ENCODE measurements at places on chromosomes 5 and 9.

DNA sequence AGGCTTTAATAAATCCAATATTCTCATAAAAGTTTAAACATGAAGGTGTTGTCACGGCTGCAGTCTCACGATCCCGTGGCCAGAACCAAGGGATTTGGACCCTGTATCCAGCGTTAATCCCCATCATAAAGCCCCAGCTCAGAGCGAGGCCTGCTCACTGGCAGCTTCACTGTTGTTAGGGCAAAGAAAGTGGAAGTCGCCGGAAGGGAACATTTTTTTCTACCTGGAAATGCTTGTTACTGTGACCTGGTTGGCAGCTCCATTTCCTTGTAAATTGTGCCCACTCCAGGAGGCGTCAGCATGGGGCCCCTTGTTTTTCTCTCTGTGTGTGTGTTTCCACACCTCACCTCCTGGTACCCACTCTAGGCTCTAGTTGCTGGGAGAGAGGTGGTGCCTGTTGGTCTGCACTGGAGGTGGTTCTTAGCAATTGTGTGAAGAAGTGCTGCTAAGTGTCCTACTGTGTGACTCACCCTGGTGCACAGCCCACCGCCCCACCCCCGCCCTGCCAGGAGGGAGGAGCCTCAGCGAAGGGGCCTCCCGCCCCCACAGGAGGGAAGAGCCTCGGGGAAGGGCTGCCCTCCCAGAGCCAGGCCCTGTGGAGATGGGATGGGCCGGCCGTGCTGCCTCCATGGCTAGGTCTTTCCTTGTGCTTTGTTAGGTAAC lies 105.1 kb downstream of the EHMT1 start:
- no peak for DNase-seq

- DNase-seq, result no peak
These were observed 31.9 kb downstream of the BARHL1 start for GRCh38 chr9:132614324-132614723.

- no peak for DNase-seq
These were observed 675.9 kb upstream of the ZNF608 start for GRCh38 chr5:125422342-125422741.

GRCh38 chr9:94026816-94027215 lies 57.4 kb upstream of the PTPDC1 start:
- DNase-seq, result no peak

- DNase-seq, result no peak
These were observed 148.3 kb upstream of the RUSC2 start for GRCh38 chr9:35341585-35341984.

DNA sequence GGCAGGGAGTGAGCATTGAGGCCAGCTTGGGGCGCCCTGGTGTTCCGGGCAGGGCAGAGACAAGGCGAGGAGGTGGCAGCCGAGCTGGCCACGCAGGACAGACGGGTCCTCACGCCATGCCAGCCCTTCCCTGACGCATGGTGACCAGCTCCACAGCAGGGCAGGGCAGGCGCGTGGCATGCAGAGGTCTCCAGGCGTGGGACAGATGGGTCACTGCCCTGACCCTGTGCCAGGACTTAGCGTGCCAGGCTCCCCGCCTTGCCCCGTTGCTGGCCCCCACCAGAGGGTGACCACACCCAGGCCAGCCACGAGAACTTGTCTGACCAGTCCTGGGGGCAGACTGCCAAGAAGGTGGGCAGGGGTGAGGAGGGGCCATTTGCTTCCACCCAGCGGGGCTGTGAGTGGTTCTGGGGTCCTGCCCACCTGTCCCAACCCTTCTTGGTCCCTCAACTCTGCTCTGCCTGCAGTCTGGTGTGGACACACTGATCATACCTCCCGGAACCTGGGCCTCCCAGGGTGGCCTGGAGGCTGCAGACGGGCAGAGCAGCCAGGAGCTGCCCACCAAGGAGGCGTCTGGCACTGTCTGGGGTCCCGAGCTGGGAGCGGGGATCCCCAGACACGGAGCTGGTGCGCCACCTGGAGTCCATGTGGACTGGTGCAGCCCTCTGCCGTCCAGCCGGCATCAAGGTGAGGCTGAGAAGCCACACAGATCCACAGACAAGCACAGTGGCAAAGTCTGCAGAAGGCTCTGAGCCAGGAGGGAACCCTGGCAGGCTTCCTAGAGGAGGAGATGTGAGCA lies at the start of gene RNF224:
Gene RNF224 (plus strand): TSS at position 449 of the 799 bp plus-strand sequence. CDS start 834 bp downstream, outside the sequence.
- peak; percentile 74 for DNase-seq

GRCh38 chr9:118563677-118564076 lies 805.6 kb downstream of the BRINP1 start:
- DNase-seq, result no peak

DNA sequence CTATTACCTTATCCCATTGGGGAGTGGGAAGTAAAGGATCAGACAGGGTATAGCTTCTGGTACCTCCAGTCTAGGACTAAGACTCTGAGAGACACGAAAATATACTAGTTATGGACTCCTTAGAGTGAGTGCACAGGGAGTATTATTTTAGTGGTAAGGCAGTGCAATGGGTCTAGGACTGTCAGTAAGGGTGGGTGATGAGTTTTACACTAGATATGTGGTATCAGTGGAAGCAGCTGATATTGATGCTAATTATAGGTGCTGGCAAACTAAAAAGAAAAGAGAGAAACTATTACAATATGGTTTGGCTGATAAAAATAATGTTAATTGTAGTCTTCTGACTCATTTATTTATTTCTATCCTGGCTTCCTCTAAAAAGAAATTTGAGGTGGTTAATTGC lies 118.6 kb downstream of the UNC13B start:
- DNase-seq, result no peak

DNA sequence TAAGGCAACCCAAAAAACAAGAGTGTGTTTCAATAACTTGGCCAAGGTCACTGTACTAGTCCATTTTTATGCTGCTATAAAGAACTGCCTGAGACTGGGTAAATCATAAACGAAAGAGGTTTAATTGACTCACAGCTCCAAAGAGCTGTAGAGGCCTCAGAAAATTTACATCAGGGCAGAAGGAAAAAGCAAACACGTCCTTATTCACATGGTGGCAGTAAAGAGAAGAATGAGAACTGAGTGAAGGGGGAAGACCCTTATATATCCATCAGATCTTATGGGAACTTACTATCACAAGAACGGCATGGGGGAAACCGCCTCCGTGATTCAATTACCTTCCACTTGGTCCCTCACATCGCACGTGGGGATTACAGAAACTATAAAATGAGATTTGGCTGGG lies 64.3 kb upstream of the CAMK4 start:
- no peak for DNase-seq

DNA sequence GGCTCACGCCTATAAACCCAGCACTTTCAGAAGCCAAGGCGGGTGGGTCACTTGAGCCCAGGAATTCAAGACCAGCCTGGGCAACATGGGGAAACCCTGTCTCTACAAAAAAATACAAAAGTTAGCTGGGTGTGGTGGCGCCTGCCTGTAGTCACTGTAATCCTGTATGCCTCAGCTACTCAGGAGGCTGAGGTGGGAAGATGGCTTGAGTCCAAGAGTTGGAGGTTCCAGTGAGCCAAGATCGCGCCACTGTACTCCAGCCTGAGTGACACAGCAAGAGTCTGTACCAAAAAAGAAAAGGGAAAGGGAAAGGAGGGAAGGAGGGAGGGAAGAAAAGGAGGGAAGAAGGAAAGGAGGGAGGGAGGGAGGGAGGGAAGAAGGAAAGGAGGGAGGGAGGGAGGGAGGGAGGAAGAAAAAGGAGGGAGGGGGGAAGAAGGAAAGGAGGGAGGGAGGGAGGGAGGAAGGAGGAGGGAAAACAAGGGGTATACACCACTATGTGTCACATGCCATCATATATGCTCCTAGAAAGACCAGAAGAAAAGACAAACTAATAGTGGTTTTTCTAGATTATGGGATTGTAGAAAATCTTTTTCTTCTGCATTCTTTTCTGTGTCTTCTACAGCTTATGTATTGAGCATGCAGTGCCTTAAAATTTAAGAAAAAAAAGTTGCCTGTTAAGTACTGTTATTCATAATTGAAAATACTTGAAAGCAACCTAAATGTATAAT lies 240.1 kb downstream of the DENND1A start:
- no peak for DNase-seq

DNA sequence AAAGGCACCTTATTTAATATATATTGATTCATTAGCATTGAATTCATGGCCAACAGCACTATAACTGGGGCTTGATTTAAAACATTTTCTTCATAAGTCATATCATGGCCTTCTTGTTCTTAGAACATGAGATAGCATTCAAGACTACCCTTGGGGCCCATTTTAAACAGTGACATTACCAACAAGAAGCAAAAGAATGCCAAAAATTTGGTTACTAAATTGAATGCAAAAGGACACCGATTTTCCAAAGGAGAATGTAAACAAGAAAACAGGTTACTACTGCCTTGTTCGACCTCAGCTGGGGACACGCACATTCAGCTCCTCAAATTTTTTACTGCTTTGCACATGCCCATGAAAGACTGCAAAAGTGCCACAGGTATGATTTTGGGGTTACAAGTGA lies 219.4 kb upstream of the TLE4 start:
- DNase-seq, result no peak

DNA sequence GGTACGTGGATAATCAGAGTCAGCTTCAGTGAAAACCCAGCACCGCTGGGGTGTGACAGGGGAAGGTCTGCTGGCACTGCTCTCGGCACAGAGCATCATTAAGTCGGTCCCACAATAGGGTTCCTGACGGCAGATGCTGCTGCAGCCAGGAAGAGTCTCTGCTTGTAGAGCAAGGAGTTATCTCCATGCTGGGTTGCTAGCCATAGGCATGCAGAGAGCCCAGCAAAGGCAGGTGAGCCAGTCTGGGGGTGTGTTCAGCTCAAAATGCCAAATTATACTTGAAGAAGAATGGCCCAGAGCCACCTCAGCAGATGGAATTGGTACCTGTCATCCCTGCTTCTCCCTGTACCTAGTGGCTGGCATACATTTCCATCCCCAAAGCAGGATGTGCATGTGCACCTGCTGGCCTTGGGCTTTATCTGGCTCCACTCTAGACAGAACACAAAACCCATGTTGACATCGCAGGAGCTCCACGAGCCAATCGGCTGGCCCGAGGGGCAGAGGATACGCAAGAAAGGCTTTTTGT lies 100.8 kb downstream of the WDR41 start:
- DNase-seq, result no peak

- DNase-seq, result no peak
These were observed 10.8 kb upstream of the DDX41 start for GRCh38 chr5:177527595-177527994.

- DNase-seq, result no peak
These were observed 10.6 kb downstream of the SPINK4 start for GRCh38 chr9:33250458-33250995.

DNA sequence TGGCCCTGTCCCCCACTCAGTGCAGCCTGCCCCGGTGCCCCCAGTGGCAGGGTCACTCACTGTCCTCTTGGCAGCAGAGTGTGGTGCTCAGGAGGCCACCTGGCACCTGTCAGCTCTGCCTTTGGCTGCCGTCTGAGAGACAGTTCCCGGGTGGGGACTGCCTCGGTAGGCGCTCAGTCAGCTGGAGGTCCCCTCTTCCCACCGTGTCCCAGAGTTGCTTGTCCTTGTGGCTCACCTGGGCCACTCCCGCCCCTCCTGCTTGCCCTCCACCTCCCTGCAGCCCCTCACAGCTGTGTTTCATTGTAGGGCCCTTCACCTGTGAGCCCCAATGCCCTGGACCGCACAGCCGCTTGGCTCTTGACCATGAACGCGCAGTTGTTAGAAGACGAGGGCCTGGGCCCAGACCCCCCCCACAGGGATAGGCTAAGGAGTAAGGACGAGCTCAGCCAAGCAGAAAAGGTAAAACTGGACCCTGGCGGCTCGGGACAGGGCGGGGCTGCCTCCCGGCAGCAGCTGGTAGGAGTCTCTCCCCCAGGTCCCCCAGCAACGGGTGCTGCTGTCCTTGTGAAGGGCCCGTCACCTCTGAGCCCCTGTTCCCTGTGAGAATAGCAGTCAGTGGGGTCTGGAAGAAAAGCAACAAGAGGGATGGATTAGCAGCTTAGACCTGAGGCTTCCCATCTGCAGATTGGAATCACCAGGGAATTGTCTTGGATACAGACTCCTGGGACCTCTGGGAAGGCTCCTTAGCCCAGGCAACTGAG lies 122.7 kb downstream of the DAB2IP start:
- DNase-seq, result no peak

GRCh38 chr9:137606005-137606621 lies 627 bp downstream of the ARRDC1 start:
- no peak for DNase-seq

DNA sequence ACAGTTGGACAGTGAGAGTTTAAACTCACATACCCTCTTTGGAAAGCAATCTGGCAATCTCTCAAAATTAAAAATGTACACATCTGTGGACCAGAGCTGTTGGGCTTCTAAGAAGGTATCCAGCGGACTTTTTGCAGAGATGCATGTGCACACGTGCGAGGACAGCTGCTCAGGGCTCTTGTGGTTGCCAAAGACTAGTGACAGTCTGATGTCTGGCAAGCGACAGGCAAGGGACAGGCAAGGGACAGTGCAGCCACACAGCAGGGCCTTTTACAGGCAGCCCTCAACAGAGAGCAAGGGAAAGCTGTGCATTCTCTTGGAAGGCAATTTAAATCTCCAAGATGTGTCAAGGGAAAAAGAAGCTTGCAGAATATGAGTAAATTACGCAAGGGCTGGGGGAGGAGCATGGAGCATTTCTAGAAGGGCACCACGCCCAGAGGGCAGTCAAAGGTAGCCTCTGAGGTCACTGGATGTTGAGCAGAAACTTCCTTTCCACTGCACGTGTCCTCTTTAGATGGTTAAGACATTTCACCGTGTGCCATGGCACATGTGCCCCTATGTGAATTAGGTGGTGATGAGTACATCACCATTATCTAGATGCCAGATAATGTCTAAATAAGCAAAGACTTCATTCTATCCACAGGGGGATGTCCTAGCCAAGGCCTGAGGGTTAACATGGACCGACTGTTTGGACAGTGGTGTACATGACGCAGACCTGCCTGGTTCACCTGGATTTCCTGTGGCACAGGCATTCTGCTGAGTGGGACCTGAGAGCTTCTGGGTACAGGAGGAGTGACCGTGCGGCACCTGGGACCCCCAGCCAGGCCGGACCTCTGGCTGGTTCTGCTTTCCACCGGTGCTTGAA lies 9.1 kb downstream of the GFPT2 start:
- no peak for DNase-seq

- no peak for DNase-seq
These were observed 143.8 kb upstream of the VLDLR start for GRCh38 chr9:2477755-2478154.

DNA sequence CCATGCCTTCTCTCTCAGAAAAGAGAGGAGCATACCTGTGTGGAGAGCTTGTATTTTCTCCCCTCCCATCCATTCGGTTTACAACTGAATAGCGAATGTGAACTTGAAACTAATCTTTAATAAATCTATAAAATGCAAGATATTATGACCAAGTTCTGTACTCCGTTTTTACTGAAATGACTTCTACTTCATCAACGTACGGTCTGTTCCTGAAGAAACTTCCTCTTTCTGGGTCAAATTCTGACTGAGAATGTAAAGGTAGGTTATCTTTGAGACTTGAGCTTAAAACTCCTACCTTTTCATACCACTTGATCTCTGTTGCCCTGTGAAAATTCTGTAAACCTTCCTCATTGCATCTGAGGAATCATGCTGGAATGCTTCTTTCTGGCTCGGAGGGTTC lies 4.2 kb upstream of the CTNNAL1 start:
- DNase-seq, result no peak

- DNase-seq, result no peak
These were observed 4.7 kb downstream of the C5orf46 start for GRCh38 chr5:147901599-147902039.
